Occipital lobe (tissue), 3 donors: ENCODE measurements at places on chromosomes 5 and 9. TPM values are rescaled to one million over a fixed set of nuclear protein-coding genes. Genes with fewer than 3 reads are reported as not detected.

Gene ACOT12
- 2.8 TPM for total RNA-seq

Gene PRDM9
- not detected for total RNA-seq

Gene MYMK
- not detected for total RNA-seq

Gene FOXD4L3
- total RNA-seq, result 0.47 TPM

Gene CXCL14
- total RNA-seq, result 9.5 TPM

Gene TAF11L5
- not detected for total RNA-seq

Gene RETREG1
- 71.3 TPM for total RNA-seq

Gene TLR4
- total RNA-seq, result 10.8 TPM

Gene PCDHB5
- 9.7 TPM for total RNA-seq

Gene GABRA1
- 18.2 TPM for total RNA-seq

Gene GPR150
- total RNA-seq, result not detected

Gene CCDC192
- not detected for total RNA-seq

- no peak for DNase-seq
These were observed 145.2 kb upstream of the IQGAP2 start for GRCh38 chr5:76257897-76258296.

DNA sequence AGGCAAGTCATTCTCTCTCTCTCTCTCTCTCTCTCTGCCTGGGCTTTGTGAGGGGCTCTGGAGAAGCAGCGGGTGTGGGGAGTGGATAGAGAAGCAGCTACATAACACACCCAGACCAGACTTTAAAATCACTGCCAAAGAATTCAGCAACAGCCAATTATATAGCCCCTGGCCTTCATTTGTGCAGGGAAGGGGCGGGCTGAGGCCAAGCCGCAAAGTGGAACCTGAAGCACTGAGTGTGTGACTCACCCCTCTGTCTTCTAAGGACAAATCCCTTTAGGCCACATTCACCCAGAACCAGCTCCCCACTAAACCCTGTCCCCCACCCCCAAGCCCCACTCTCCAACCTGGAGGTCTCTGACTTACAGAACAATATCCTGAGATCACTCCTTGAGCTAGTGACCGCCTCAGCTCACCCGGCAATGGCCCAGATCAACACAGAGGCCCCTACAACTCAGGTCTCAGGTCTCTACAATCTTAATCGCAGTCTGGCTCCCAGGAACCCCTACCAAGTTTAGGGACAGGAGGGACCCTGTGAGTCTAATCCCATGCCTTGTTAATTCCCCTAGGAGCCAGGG, 6.0 kb downstream of the B4GALT1 start:
- DNase-seq, result no peak

DNA sequence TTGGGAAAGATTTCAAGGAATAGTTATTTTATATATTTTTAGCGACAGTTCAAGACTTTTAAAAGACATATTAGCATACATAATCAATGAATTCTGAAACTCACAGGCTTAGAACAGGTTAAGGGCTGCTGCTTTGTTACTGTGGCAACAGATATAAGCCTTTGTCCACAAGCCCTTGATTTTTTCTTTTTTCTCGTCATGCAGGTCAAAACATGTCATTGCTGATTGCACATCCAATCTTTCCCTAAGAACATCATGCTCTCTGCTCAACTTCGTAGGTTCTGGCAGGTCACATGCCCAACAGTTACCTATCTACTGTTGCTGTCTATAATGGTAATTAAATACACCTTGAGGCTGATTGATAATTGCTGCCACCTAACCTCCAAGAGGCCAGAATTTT, 172.5 kb upstream of the PTPRD start:
- no peak for DNase-seq

GRCh38 chr5:140236891-140237598, 62.1 kb downstream of the CYSTM1 start:
- DNase-seq, result no peak

- no peak for DNase-seq
These were observed 111.8 kb downstream of the INIP start for GRCh38 chr9:112605963-112606699.

DNA sequence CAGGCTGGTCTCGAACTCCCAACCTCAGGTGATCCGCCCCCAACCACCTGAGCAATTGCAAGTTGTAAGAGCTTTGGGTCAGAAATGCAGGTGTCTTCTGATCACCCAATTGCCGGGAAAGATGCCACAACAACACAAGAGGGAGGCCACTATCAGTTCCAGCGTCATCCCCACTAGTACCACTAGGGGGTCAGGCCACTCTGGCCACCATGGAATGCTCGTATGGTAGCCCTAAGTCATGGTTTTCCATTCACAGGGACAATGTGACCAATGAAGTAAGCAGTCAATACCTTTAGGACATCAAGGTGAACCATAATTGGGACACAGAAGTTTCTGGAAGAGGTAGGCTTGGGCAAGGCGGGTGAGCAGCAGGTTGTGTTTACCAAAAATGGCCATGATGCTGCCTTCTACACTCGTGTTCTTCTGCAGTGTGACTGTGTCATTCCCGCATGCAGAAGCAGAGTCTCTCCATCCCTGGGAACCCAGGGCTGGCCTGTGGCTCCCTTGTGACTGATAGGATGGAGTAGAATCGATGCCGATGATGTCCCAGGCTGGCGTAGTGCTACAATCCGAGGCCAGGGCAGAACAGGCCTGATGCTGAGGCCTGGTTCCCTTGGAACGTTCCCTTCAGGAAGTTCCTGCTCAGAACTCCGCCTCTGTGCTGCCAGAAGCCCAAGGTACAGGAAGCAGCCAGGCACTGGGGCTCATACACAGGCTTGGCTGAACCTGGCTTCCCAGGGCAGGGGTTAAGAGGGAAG, 42.2 kb upstream of the ANKRD33B start:
- no peak for DNase-seq

DNA sequence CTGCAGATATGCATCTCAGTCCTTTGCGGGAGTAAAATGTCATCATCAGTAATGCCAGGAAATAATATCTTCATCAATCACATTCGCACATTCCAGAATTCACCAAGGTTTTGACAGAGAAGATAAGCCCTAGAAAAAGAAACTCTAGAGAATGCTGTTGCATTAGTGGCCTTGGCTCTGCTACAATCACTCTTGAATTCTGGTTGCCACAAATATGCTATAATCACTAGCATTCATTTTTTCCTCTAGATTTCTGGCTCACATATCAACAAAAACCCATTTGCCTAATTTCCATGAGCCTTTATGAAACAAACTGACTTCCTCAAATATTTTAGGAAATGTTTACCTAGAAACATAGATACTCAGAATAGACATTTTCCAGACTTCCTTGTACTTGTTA, 653.4 kb downstream of the ANXA1 start:
- no peak for DNase-seq

GRCh38 chr9:1939926-1940368, 75.2 kb upstream of the SMARCA2 start:
- DNase-seq, result no peak

- no peak for DNase-seq
These were observed 118.0 kb upstream of the IRX2 start for GRCh38 chr5:2869471-2869870.

DNA sequence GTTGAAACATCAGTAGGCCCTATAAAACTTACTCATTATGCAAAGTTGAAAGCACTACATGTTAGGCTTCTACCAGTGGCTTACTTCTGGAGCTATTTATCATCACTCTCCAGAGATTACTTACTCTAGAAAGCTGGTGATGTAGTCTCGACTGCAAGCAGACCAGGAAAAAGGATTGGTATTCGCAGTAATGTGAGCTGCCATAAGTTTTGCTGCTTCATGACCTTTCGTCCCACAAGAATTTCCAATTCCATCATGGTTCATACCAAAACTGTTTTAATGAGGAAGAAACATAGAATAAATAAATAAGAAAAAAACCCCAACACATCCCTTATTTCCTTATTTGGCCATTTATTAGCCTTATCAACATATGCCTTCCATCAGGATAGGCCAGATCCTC, 181.9 kb downstream of the ADAMTS6 start:
- no peak for DNase-seq

DNA sequence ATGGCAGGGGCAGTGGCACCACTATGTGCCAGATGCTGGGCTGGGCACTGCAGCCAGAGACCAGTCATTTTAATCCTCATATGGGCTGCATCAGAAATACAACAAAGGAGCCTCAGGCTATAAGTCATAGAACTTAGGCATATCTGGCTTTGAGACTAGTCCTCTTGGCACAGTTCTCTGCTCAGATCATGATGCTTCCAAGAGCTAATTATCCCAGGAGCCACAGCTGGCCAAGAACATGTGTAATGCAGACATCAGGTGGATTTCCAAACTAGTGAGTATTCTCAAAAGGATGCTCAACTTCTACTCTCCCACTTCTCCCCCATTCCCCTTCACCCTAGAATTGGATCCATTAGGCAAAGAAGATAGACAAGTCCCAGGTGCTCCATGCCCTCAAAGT, 562.2 kb upstream of the TRPC7 start:
- no peak for DNase-seq

DNA sequence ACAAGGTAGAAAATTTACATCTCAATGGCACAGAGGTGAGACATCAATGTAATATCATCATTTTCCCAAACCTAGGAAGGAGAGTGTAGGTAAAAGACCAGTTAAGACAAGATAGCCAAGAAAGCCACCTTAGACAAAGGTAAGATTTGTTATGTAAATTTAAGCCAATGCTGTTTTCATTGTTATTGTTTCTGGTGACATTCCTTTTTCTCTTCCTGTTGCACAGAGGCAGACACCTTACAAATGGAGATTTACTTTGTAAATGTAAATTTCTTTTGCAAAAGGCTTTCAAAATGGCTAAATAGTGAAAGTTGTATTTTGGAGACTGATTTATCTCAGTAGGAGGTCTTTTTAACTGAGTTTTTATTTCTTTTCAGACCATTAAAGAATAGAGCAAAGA, 159.1 kb downstream of the YIPF5 start:
- DNase-seq, result no peak

DNA sequence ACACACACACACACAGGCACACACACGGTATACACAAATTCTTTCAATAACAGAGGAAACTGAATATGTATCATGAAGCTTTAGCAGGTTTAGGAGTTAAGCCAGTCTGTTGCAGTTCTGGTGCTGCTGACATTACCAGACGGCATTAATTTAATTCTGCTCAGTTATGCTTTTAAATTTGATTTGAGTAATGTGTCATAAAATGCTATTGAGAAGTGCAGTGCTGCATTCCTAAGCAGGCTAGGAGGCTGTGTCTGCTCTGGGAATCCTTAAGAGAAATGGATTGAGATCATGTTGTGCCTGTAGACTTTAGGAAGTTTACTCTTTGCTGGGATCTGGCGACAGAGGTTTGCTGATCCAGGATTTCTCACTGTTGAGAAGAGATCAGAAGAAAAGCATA, 733.8 kb downstream of the BRINP1 start:
- no peak for DNase-seq

DNA sequence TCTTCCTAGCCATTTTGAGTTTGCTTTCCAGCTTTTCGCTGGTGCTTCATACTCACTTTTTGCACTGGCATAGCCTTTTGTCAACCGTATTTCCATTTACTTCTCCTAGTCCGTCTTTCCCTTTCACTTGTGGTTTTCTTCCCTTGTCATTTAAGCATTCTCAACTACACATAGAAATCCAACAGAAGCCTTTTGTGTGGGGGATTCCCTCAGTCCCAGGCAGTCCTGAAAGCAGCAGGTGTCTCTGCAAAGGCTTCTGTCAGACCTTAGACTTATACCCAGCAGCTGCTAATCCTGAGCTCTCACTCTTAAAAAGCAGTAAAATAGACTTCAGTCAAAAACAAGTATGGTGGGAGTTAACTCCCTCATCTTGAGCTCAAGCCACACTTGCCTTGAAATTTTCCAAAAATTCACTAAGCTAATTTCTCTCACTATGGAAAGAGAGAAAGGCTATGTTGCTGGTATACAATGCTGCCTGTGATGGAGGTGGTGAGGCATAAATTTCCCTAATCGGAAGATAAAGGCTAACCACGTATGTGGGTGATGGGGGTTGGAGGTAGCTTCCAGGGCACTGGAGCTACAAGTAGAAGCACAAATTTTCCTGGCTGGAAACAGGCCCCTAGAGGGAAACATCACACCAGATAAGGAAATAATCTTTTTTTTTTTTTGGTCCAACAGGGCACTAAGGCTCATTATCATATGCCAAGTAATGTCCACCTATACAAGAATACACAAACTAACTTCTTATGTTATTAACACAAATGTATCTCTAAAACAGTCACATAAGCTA, 34.8 kb upstream of the IFNK start:
- no peak for DNase-seq

- DNase-seq, result peak; percentile 32
These were observed 1.3 kb upstream of the NIPBL start for GRCh38 chr5:36875051-36875789.

DNA sequence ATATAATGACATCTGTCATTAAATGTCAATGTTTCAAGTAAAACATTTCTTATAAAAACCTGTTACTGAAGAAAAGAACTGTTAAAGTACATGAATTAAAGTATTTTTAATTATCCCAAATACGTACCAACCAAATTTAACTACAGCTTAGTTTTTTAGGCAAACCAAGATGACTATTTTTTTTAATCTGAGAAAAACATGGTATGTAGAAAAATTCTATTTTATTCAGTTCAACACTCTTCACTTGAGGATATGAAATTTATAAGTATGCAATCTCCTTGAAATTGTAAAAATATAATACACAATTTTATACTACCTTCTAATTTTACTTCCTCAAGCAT, 75.3 kb upstream of the IFNE start:
- no peak for DNase-seq

GRCh38 chr5:135018457-135018856, 15.6 kb downstream of the PITX1 start:
- DNase-seq, result no peak

GRCh38 chr5:91038180-91038808, 344.8 kb downstream of the ARRDC3 start:
- DNase-seq, result no peak

- DNase-seq, result no peak
These were observed 348.5 kb downstream of the MED10 start for GRCh38 chr5:6029811-6030271.

- DNase-seq, result no peak
These were observed 16.4 kb downstream of the NNT start for GRCh38 chr5:43619380-43619779.

- DNase-seq, result no peak
These were observed 112.8 kb downstream of the CMYA5 start for GRCh38 chr5:79802406-79802805.

DNA sequence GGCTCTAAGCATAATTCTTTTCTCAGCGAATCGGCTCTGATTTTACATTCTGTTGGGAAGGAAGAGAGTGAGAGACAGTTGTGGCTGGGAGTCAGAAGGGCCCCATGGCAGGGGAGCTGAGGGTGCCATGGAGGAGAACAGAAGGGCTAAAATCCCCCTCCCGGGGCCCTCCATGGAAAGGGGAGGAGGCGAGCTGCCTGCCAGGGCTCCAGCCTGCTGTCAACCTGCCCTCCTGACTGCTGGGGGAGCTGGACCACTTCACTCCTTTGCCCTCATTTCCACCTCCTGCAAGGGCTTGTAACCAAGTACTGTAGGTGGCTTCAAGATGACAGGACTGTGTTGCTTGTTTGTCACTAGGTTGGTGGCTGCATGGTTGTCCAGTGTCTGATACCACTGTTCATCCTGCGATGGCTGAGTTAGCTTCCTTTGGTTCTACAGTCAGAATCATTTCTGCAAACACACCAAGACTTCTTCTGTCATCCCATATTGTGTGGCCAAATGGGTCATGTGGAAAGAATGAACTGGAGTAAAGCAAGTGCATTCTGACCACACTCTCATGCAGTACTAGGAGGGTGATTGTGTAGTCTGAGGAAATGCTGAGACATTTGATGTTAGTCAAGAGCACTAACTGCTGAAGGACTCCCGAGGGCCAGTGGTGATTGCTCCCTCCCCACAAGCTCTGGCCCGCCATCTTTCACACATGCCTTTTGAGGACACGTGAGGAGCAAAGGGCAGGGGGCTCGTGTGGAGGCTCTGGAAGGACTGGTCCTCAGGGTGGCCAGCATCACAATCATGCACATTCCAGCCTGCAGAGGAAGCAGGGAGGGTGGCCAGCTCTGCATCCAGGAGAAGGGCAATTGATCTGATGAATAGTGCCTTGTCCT, 307.2 kb downstream of the GADD45G start:
- DNase-seq, result no peak
